Activated effector memory CD4-positive, alpha-beta T cell treated with anti-CD3 and anti-CD28 coated beads, Interleukin-2, amount 50 U/mL, for 16 hours (primary cell): ENCODE measurements at places on chromosomes 7 and 10.

- DNase-seq, result no peak
Measured at GRCh38 chr7:115004121-115004520, 82.2 kb downstream of the MDFIC start.

- DNase-seq, result no peak
Measured at GRCh38 chr10:27816320-27816719, 70.7 kb upstream of the MKX start.

DNA sequence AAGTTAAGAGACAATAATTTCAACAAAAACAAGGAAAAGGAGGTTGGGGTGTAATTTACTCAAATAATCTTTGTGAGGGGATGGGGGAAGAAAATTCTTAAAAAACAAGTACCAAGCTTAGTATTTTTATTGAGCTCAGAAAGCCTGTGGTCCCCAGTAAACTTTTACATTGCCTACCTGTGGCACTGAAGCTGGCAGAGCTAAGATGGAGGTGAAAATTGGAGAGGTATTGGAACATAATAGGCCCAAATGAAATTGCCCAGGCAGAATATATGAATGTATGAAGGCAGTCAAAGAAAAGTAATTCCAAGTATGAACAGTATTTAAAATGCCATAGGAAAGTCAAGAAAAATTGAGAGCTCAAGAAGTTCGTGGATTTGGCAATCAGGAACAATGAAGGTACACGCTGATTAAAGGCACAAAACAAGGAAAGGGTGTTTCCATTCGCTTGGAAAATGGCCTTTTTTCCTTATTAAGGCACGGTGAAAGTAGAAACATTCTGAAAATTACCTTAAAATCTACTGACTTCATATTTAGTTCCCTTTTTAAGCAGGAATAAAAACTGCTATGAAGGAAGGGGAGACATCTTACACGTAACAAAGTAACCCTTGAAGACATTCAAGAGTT lies 3.4 kb upstream of the KMT2E start:
- DNase-seq, result no peak

GRCh38 chr10:110783509-110784107 lies 88.1 kb upstream of the PDCD4 start:
- peak; percentile 90 for DNase-seq

DNA sequence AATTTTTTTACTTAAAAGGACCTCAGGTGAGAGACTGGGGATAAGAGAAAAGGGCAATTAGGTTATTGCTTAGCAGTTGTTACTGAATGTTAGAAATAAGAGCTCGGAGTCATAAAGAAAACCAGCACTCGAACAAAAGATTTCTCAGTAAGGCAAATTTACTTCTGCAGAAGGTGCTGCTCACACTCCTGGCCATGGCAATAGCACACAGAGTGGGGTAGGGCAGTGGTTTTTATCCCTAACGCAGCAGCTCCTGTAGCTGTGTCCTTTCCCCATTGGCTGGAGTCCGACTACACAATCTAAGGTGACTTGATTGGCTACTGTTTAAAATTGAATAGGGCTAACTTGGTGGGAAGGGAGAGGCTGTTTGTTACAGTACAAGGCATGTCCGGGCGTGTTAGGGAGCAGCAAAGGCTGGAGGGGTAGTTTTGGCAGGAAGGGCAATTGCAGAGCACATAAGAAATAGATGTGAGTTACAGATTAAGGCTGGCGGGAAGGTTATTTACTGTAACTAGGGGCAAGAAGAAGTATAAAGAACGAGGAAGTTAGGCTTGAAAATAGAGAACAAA lies 112.1 kb downstream of the AKR1D1 start:
- DNase-seq, result no peak

DNA sequence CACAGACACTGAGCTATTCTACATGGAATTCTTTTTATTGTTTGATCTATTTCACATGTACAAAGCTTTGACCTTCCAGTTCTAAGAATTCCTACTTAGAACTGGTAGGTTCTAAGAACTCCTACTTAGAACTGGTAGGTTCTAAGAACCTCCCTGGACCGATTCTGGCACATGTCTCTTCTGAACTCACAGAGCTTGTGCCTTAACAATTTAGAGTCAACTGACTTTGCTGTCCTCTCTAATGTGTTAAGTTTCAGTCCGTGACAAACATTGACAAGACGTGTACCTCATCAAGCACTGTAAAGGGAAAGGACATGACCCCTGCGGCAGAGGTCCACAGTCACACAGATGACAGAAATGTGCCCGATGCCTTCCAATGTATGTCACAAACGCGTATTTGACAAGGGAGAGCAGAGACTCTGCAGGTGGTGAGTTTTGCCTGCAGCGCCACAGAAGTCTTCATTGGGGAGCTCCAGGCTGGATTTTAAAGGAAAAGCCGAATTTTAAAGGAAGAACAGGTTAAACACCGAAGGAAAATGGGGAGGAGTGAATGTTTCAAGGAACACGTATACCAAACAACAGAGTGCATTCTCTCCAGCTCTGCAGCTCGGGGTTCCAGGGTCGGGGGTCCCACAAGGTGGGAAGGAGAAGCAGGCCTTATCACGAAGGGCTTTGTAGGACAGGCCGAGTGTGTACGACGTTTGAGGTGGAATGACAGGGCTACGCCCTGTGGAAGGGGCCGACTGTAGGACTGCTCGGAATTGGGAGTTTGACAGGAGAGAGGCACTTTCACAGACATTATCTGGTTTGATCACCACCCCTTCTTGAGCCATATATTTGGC lies 161.1 kb upstream of the KLF14 start:
- DNase-seq, result no peak

- no peak for DNase-seq
Measured at GRCh38 chr7:85620936-85621685, 434.3 kb upstream of the SEMA3D start.

- DNase-seq, result no peak
Measured at GRCh38 chr7:51240868-51241267, 75.7 kb downstream of the COBL start.

DNA sequence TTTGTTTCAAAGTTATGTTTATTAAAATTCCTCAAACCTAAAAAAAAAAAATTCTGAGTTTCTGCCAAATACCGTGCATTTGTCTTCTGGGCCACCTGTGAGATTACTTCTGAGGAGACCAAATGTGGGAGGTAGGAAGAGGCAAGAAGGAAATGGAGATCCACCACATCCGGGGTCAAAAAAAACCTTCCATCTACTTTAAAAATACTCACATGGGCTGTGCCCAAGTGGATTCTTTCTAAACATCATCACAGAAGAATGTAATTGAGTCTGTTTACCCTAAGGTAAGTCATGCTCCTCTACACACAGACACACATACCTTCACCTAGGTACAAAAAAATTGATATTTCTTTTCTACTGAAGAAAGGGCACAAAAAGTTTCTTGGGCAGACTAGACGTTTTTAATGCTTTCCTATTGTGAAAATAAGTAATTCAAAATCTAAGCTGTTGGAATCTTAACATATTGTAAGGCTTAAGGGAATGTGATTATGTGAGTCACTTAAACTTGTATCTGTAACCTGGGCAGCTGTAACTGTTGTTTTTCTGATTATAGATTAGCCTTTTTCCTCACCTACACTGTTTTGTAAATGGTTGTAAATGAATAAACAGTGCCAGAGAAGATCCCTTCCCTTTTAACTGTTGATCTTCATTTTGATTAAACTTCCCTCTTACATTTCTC lies 19.1 kb upstream of the SPOCK2 start:
- DNase-seq, result no peak

DNA sequence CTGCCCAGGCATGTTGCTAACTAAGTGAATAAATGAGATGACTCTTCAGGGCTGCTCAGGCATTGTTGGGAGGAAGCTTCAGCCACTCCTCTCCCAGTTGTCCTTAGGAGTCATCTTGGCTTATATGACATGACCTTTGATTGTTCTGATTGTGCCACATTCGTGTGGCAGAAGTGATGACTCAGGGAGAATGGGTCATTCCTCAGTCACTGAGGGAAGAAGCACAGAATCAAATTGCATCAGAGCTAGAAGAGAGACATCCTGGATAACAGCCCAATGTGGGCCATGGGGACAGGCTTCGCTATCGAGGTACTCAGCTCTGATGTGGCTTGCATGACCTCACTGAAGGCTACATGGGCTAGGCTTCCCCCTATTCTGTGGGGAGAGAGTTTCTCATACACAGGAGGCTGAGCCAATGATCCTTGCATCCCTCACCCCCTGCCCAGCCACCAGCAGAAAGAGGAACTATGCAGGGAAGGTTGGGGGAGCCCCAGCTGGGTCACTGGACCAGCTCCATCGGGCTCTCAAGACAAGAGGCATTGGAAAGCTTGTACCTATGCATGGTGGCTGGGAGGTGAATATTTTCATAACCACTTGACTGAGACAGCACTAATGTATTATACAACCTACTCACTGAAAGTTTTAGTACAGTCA lies 6.0 kb upstream of the HMX3 start:
- no peak for DNase-seq

GRCh38 chr10:86798611-86799010 lies 42.2 kb downstream of the BMPR1A start:
- no peak for DNase-seq

DNA sequence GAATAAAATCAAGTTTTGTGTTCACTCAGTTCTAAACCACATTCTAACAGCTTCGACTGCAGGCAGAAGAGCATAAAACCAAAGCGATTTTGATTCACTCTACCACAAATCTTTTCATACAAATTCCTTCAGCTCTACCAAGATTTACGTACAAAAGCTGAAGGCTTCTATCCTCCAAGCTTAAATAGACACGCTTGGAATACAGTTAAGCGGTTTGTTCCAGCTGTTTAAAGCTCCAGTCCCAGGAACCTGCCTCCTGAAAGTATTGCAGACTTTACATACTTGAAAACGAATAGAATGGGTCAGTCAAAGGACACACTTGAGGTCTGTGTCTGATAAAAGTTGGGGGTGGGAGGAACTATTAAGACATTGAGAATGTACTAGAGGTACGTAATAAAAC lies 102.9 kb downstream of the MPP7 start:
- no peak for DNase-seq

DNA sequence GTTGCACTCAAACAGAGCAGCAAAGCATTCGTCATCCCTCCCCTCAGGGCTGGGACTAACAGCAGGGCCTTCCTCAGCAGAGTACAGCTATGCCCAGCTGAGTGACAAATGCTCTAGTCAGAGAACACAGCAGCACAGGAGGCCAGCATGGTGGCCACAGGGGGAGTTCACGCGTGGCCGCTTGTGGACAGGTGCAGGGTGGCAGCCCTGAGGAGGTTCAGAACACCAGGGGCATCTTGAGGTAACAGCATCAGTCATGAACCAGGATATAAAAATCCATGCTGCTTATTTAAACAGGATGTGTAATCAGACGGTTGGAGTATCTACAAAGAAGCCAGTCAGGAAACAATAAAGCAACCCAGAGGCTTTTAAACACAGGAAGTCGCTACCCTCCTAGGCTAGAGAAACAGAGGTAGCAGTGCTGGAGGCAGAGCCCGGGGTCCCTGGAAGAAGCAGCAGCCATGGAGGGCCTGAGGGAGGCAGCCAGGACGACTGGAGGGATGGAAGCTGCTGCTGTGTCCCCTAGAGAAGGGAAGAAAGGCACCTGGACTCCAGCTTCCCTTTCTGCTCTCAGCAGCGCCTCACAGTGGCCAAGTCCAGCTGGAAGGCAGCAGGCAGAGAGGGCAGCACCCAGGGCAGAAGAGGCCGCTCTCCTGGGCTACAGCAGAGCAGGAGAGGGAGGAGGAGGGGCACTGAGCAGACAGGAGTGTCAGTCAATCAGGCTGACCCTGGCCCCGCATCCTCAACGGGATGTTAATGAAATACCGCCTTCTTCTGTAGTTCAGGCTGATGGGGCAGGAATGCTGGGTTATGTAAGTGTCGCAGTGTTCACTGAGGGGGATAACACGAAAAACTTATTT lies 70.8 kb upstream of the UCN3 start:
- DNase-seq, result peak; percentile 91

DNA sequence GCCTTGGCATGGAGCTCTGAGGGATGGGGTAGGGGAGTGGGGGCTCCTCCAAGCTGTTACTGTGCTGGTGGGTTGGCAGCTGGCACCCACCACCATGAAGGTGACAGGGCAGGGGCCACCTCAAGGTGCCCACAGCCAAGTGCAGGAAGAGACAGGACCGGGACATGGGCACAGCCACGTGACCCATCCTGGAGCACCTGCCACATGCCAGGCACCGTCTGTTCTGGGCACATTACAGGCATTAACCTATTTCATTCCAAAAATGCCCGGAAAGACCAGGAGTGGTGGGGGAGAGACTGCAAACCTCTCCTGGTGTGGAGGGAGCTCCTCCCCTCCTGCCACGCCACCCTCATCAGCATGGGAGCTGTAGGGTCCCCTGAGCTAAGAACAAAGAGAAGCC lies 56.7 kb downstream of the CAMK2B start:
- DNase-seq, result no peak

GRCh38 chr10:44047361-44047760 lies 337.5 kb downstream of the CXCL12 start:
- no peak for DNase-seq

GRCh38 chr10:49271346-49271745 lies 27.6 kb upstream of the C10orf71 start:
- DNase-seq, result no peak

GRCh38 chr7:35356495-35356894 lies 102.6 kb upstream of the TBX20 start:
- no peak for DNase-seq

DNA sequence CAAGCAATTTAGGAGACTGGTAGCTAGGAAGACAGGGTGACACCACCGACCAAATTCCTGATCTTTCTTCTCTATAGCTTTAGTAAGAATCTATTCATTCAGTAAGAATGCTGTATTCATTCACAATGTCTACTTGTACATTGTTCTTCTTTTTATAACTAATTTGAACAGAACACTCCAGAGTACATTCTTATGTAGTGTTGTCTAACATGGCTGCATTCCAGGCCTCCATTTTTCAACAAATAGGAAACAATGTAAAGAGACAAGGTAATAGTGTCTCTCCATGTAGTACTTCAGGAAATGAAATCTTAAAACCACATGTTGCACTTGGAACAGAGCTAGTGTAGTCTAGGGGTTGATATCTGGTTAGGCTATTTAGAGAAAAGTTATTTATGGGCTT lies 1.8 kb downstream of the VCL start:
- DNase-seq, result no peak

DNA sequence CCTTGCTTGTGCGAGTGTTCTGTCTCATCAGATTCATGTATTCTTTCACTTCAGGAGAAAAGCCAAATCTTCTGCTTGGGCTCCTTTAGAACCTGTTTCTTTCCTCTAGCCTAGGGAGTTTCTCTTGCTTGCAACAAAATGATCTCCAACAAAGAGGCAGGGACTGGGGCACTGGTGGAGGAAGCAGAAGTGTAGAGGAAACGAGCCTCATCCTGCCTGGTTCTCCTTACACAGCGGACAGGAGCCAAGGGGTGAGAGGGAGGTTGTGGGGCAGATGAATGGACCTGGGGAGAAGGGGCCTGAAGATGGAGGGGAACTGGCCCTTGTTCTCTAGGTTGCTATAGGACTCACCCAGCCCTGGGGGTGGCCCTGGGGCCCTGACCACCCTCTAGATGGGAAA lies 141.1 kb downstream of the PKD1L1 start:
- DNase-seq, result no peak

- no peak for DNase-seq
Measured at GRCh38 chr10:133100706-133101415, 13.1 kb downstream of the ADGRA1 start.
